Stimulated activated CD4-positive, alpha-beta T cell treated with anti-CD3 and anti-CD28 coated beads, Interleukin-2, amount 100 ng/mL, for 24 hours (primary cell): ENCODE measurements at places on chromosomes 7 and 10.

- DNase-seq = peak; percentile 60
Measured at GRCh38 chr10:70115948-70116682, 16.5 kb downstream of the AIFM2 start.

DNA sequence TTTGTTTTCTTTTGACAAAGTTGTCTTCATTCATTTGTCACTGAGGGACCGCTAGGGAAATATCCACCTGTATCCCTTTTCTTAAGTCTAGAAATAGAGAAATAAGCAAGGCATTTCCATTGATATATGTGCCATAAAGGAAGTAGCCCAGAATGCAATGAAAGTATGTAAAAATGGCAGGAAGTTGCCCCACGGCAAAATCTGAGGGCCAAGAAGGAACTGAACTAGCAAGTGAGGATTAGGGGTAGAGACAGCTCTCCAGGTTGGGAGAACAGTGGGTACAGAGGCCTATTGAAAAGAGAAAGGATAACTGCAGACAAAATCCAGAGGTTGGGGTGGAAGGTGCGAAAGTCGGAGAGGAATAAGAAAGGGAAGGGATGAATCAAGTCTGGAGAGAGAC lies 56.6 kb upstream of the TOMM7 start:
- no peak for DNase-seq

GRCh38 chr7:95376632-95377400 lies 19.4 kb downstream of the PON3 start:
- DNase-seq = no peak

- DNase-seq = no peak
Measured at GRCh38 chr10:27188259-27188658, 33.1 kb downstream of the MASTL start.

- DNase-seq = no peak
Measured at GRCh38 chr10:114685456-114685855, 27.4 kb upstream of the ABLIM1 start.

GRCh38 chr10:21675157-21675796 lies 141.2 kb downstream of the MLLT10 start:
- peak; percentile 35 for DNase-seq

- DNase-seq = no peak
Measured at GRCh38 chr10:72105710-72106109, 17.4 kb upstream of the SPOCK2 start.

- DNase-seq = no peak
Measured at GRCh38 chr7:50768485-50769474, 13.9 kb downstream of the GRB10 start.

DNA sequence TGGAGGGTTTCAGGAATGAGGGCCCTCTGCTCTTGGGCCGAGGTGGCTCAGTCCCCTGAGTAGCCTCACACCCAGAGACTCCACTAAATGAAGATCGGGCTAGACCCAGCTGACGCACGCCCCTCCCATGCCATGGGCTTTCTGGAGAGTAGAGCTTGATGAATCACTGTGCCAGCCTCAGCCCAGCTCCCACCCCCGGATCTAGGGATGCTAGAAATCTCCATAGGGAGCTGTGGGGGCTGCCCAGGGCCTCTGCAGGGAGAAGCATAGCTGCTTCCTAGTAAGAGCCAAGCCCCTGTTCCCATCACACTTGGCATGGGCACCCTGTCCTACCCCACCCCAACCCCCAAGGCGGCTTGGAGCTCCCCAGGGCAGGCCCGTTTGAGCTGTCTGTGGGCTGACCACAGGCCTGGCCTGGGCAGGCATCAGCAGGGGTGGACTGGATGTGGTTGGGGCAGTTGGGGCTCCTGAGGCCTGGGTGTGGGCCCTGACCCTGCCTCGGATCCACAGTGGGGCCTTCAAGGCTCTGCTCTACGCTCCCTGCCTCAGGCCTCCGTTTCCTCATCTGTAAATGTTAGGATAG lies 121.2 kb downstream of the ZMIZ1 start:
- no peak for DNase-seq

DNA sequence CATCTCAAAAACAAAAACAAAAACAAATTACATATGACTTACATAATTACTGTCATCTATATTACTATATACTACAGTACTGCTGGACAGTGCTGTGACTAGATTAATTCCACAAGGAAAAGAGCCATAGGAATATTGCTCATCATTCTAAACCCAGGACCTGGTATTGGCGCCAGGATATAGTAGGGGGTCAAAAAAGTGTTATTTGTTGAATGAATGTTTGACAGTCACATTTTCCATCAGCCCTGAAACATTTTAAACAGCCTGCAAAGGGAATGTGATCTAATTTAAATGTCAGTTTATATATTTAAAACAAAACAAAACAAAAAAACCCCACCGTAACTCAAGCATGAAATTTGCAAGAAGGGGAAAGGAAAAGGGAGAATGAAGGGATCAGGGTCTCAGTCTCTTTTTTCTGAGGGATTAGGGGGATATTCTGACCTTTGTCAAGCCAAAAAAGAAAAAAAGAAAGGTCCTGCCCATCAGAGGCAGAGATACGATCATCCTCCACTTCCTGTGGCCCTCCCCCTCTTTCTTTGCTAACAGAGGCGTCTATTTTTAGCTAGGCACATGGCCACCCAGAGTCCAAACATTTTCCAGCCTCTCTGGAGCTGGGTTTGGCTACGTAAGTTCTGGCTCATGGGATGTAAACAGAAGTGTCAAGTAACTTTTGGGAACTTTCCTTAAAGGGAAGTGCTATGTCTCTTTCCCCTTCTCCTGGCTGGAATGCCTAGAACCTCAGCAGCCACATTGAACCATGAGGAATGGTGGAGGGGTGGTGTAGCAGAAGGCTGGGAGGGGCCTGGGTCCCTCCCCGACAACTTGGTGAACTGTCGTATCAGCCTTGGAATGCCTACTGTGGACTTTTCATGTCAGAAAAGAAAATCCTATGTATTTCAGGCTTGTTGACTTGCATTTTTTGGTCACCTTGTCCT lies 44.6 kb upstream of the DLG5 start:
- DNase-seq = no peak

- no peak for DNase-seq
Measured at GRCh38 chr7:28840592-28840995, 117.5 kb downstream of the TRIL start.

DNA sequence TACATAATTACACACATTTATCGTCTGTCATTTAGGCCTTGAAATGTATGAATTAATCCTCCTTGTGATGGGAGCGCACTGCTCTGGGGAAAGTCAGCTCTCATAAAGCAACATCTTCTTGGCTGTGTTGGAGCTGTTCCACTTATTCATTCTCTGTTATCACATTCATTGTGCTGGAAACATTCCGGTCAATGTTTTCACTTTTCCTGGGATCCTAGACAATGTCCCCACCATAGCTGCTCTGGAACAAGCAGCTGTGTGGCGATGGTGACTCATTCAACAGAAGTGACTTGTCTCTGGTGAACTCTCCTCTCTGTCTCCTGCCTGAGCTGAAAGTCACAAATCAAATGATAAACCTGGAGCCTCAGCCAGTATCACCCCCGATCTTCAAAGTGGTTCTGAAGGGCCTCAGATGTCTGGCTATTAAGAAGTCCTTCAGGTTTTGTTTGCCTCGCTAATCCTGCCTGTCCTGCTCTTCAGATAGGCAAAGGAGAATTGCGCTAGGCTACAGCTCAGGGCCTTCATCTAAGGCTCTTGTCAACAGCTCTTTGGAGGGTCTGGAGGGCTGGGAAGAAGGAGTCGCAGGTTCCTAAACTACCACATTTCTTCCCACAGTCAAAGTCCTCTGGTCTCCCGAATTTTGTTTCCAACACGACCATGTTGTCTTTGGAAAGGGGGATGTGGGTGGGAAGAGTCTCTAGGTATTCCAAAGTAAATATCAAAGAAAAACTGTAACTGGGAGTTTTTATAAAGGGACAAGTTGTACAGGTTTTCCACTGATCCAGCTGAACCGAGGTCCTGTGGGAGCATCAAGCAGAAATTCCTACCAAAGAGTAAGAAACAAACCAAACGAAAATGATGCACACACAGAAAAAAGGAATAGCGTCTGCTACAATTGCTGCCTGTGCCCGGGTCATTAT lies 29.3 kb downstream of the KLF6 start:
- no peak for DNase-seq

DNA sequence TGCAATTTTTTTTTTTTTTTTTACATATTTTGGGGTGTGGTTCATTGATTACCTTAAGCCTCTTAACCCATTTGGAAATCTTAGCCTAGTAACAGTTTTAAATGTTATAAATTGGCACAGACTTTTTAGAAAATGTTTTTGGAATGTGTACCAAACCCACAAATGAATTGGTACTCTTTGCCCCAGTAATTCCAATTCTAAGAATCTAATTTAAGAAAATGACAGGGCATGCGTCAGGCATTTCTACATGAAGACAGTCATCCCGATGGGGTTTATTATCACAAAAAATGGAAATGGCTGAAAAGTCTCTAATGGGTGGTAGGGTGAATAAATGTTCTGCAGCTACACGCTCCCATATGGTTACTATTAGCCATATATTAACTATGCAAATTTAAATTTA lies 54.9 kb downstream of the ITIH5 start:
- no peak for DNase-seq

- DNase-seq = no peak
Measured at GRCh38 chr7:44979481-44980392, 922 bp upstream of the MYO1G start.

- no peak for DNase-seq
Measured at GRCh38 chr7:12814107-12814506, 126.7 kb downstream of the ARL4A start.

- peak; percentile 2 for DNase-seq
Measured at GRCh38 chr10:28788252-28788651, 110.9 kb downstream of the BAMBI start.

GRCh38 chr7:28202222-28202621 lies 21.6 kb upstream of the JAZF1 start:
- DNase-seq = no peak

- DNase-seq = no peak
Measured at GRCh38 chr10:48760983-48761382, 76.3 kb downstream of the WDFY4 start.

GRCh38 chr10:98150544-98150943 lies 16.1 kb downstream of the R3HCC1L start:
- DNase-seq = no peak

- DNase-seq = peak; percentile 78
Measured at GRCh38 chr7:38374507-38374906, 101.1 kb upstream of the TARP start.

- no peak for DNase-seq
Measured at GRCh38 chr7:114678116-114678515, 243.8 kb upstream of the MDFIC start.

- no peak for DNase-seq
Measured at GRCh38 chr10:23331567-23332301, 12.9 kb downstream of the C10orf67 start.

- DNase-seq = no peak
Measured at GRCh38 chr7:1696671-1697498, 26.8 kb downstream of the ELFN1 start.

- DNase-seq = no peak
Measured at GRCh38 chr10:52672880-52673279, 99.7 kb downstream of the MBL2 start.

GRCh38 chr7:41769162-41769561 lies 66.3 kb upstream of the INHBA start:
- no peak for DNase-seq

DNA sequence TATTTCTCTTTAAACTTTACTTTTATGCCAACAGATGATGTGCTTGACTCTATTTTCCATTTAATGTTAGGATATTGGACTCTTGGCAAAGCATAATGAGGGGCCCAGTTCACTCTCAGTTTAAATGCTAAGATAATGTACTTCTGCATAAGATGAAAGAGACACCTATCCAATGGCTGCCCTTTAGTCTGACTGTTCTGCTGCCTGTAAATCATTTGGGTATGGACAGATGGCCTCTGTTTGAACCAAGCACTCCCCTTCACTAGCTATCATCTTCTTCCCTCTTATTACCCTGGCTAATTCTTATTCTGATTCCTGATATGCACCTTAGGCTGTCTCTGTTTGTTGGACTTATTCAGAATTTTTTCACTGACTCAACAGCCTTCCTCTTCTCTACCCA lies 72.1 kb downstream of the SEM1 start:
- DNase-seq = no peak
